ENCODE measurements at places on chromosomes 5 and 9.

GRCh38 chr5:78899922-78900362 is 85.2 kb downstream of the ARSB start:
- DNase-seq = peak; percentile 51

DNA sequence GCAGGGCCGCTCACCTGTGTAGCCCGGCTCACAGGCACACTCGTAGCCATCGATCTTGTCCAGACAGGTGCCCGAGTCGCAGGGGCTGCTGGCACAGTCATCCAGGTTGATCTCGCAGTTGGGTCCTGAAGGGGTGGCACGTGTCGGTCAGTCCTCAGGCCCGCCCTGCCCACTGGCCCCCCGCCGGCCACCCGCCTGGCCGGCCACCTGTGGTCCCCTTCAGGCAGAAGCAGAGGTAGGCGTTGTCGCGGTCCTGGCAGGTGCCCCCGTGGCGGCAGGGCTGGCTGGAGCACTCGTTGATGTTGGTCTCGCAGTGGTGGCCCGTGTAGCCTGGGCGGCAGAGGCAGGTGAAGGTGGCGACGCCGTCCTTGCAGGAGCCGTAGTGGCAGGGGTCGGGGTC is 30.6 kb downstream of the NOTCH1 start:
- DNase-seq = no peak

- DNase-seq = no peak
Measured at GRCh38 chr9:136678034-136678433, 9.2 kb downstream of the AGPAT2 start.

GRCh38 chr5:21709770-21710169 is 1143.4 kb downstream of the CDH12 start:
- no peak for DNase-seq

GRCh38 chr5:61630908-61631307 is 298.9 kb downstream of the ZSWIM6 start:
- no peak for DNase-seq

- no peak for DNase-seq
Measured at GRCh38 chr5:150209099-150209635, 19.3 kb downstream of the SLC6A7 start.

- DNase-seq = peak; percentile 5
Measured at GRCh38 chr9:121811140-121811539, 159.7 kb downstream of the DAB2IP start.

GRCh38 chr5:160192424-160192823 is 36.9 kb upstream of the FABP6 start:
- DNase-seq = no peak

Measured in NCI-H146 (cell line).